Fibroblast of skin of abdomen (primary cell): ENCODE measurements at places on chromosomes 1 and 21.
A peak's percentile ranks its signal among the peaks of the same experiment; 100 is the strongest.

- no peak for DNase-seq
Observed at GRCh38 chr1:6074192-6074901, 28.7 kb downstream of the KCNAB2 start.

DNA sequence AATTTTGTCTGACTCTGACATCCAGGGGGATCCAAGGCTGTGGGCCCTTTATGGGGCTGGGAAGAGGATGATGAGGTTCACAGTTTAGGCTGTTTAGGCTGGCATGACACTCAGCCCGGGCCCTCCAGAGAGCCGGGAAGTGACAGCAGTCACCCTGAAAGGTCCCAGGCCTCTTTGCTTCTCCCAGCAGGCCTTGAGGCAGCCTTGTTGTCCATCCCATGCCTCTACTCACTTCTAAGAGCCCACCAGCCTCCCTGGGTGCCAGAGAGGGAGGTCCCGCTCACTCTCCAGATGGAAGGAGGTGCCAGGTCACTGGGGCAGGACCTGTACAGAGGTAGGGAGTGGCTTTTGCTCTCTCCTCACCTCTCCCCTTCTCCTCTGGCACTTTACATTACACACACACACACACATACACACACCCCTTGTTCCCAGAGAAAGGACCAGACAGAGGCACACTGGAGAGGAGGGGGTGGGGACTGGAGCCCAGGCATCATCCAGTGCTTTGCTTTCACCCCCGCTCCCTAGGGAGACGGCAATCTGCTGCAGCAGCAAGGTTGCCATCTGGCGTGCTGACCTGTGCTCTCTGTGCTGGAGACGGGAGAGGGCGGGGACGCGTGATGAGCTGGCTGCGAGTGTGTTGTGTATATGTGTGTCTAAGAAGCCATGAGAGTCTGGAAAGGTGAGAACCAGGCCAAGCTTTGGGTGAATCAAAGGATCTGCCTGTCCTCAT is 4.6 kb downstream of the KLHDC8A start:
- DNase-seq, result peak; percentile 42

DNA sequence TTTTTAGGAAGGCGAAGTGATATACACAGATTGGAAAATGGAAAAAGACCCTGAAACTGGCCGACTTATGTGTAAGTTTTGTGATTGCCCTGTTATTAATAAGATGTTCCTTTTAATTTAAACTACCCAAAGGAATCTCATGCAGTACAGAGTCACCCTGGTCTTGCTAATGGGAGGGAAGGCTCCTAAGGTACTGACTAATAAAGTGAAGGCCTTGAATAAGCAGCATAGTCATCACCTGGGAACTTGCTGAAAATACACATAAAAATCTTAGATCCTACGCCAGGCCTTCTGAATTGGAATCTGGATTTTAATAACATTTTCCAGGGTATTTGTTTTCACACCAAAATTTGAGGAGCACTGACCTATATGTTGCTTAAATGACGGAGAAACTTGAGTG is 73.4 kb upstream of the MCOLN3 start:
- no peak for DNase-seq

- peak; percentile 90 for DNase-seq
Observed at GRCh38 chr1:224168859-224169380, 14.1 kb upstream of the DEGS1 start.

DNA sequence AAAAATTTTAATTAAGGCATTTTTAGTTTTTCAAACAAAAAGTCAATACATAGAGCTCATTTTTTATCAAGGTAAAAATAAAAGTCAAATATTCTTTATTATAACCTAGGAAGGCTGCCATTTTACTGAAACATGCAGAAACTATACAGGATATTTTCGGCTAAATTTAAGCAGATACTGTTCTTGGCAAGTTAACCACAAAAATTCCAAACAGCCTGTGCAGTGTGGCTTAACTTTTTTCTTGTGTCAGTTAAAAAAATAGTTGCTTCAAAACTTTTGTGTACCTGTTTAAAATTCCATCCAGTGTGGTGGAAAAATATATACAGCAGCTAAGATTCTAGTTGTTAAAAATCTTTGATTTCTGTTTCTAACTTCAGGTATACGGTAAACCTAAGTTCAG is 135.0 kb downstream of the ATP5PO start:
- DNase-seq, result peak; percentile 51

GRCh38 chr1:30373471-30374399 is 349.6 kb downstream of the MATN1 start:
- DNase-seq, result no peak
